A549 treated with CORT108297 at 1 μM for 4 hours (cell line): ENCODE measurements at places on chromosomes 4 and X. TPM values are rescaled to one million over a fixed set of nuclear protein-coding genes. Genes with fewer than 3 reads are reported as not detected.

CLCN4 gene
- 3.5 to 5.0 TPM (median 4.5 TPM) in 5 replicates for total RNA-seq

F11 gene
- total RNA-seq, result not detected in 5 replicates

PSMD10 gene
- 73.3 to 89.1 TPM (median 78.6 TPM) in 5 replicates for total RNA-seq

PROM1 gene
- 0.06 to 0.29 TPM (median 0.09 TPM) in 5 replicates for total RNA-seq

PALLD gene
- total RNA-seq, result 53.9 to 93.2 TPM (median 69.1 TPM) in 5 replicates

NAA11 gene
- total RNA-seq, result not detected in 5 replicates

UCHL1 gene
- total RNA-seq, result 963 to 1,029 TPM (median 989 TPM) in 5 replicates

C1QTNF7 gene
- not detected in 5 replicates for total RNA-seq

DRP2 gene
- total RNA-seq, result 0.09 to 0.28 TPM (median 0.23 TPM) in 5 replicates

PABPC1L2B gene
- not detected in 5 replicates for total RNA-seq

NDP gene
- total RNA-seq, result not detected in 5 replicates
